ENCODE measurements at places on chromosomes 4 and X. TPM values are rescaled to one million over a fixed set of nuclear protein-coding genes. Genes with fewer than 3 reads are reported as not detected.

- no peak for DNase-seq
Observed at GRCh38 chr4:143405075-143405730, 68.5 kb downstream of the GAB1 start.

- no peak for DNase-seq
Observed at GRCh38 chr4:173891072-173891471, 361.0 kb upstream of the HAND2 start.

DNA sequence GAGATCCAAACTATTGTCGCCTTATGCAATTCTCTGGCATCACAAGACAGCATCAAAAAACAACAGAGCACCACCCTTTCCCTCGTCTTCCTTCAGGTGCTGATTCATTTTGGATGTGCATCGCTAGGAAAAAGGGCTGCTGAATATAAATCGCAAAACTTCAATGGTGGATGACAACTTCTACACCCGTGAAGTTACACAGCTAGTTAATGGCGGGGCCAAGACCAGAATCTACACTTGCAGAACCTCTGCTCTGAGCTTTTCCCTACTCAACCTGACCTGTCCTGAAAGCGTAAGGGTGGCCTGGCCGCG, 674 bp downstream of the GNPDA2 start:
- no peak for DNase-seq

DNA sequence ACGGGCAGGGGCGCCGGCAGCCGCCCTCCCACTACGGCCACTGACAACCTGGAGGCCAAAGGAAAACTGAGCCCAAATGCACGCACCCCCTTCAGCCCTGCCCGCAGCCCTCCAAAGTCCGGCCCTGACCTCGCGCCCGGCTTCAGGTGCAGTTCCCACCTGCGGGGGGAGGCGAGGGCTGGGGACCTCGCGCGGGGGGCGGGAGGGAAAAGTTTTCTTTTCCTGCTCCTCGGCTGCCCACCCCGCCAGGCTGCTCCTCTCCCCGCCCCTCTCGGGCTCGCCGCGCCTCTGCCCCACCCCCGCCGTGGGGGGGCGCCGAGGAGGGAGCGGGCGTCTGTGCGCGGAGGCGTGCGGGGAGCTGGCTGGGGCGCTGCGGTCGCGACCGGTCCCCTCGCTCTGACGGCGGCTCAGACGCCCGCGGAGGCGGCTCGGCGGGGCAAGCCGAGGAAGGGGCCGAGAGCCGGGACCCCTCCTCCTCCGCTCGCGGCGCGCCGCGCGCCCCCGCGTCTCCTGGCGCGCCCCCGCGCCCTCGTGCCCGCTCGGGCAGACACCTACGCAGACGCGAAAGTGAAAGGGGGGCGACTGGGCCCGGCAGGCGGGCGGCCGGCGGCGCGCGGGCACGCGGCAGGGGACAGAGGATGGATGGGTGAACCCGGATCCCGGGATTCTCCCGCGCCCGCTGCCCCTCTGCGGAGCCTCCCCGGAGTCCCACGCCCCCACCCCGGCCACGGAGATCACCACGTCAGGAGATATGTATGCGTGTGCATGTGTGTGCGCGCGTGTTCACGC, 3.1 kb upstream of the NR3C2 start:
- peak; percentile 48 for DNase-seq

The MID1 gene
- total RNA-seq: 18.4 TPM

The PAGE2B gene
- total RNA-seq: not detected

The TRAM1L1 gene
- 5.7 TPM for total RNA-seq

Data from myocyte (in vitro differentiated cells).